NCI-H1436 (cell line): ENCODE measurements at places on chromosomes 16 and 17.

- no peak for DNase-seq
These were observed 4.9 kb upstream of the AATK start for GRCh38 chr17:81170727-81171494.

GRCh38 chr17:50209472-50210239 is 8.2 kb upstream of the COL1A1 start:
- DNase-seq, result no peak

GRCh38 chr17:29682987-29683386 is 60.3 kb upstream of the CORO6 start:
- no peak for DNase-seq

- no peak for DNase-seq
These were observed 2.7 kb upstream of the CES1 start for GRCh38 chr16:55835581-55835980.

DNA sequence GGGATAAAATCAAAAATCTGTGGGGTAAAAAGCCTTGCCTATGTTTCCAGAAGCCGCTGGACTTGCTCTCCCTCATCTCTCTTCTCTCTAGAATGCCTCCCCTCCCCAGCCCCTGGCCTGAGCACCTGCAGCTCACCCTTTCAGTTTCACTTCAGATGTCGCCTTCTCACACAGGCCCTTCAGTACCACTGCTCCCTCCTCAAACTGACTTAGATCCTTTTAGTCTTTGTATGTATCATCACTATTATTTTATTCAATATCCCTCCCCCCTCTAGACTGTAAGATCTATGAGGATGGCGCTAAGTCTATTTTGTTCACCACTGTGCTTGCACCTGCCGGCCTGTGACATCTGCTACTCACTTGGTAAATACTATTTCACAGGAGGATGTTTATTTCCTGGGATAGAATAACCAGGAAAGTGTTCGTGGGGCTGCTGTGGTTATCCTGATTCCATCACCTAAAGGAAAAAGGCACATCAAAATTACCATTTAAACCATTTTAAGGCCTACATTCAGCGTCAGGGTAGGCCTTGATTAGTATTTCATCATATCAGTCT is 122.3 kb downstream of the MRTFB start:
- no peak for DNase-seq

DNA sequence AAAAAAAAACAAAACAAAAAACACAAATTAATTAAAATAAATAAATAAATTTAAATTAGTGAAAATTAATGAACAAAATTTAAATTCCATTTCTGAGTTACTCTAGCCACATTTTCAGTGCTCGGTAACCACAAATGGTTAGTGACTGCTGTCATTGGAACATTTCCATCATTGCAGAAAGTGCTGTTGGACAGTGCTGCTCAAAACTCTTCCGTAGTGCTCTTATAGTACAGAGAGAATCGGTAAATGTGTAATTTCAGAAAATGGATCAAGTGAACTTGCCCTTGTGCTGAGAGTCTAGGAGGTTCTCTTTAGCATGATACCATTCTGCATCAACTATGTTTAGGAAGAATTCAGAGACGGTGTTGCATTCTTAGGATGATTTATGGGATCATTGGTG is 23.7 kb downstream of the ZNRF1 start:
- DNase-seq, result no peak

DNA sequence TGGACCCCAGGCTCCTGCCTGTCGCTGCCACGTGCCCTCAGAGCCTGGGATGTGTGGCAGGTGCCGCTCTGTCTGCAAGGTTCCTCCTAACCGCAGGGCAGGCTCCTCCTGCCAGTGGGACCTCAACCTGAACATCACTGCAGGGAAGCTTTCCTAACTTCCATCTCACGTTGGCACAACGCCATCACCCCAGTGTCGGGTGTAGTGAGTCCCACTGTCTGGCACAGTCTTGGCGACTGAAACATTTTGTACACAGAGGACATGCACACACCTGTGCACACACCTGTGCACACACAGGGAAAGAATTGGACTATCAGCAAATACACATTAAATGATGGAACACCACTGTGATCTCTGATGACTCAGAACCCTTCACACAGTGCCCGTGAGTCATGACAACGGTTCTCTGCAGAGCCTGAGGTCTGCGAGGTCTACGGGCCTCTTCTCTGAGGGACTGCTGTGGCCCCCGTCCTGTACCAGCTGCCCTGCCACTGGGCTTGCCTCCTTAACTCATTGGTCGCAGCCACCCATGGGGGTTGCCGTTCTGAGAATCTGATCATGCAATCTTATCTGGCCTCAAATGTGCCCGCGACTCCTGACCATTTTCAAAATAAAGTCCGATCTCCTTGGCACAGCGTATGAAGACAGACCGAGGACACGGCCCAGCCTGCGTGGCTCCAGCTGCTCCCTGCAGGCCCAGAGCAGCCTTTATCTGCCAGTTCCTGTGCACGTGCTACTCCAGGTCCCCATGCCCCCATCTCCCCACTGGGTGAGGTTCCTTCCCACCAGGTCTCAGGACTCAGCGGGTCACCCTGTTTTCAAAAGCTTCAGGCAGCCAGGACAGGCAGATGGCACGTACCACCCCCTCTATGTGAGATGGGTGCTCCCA is 7.6 kb downstream of the CCDC57 start:
- DNase-seq, result no peak

GRCh38 chr17:64133546-64134215 is 3.7 kb upstream of the ERN1 start:
- DNase-seq, result peak; percentile 81

DNA sequence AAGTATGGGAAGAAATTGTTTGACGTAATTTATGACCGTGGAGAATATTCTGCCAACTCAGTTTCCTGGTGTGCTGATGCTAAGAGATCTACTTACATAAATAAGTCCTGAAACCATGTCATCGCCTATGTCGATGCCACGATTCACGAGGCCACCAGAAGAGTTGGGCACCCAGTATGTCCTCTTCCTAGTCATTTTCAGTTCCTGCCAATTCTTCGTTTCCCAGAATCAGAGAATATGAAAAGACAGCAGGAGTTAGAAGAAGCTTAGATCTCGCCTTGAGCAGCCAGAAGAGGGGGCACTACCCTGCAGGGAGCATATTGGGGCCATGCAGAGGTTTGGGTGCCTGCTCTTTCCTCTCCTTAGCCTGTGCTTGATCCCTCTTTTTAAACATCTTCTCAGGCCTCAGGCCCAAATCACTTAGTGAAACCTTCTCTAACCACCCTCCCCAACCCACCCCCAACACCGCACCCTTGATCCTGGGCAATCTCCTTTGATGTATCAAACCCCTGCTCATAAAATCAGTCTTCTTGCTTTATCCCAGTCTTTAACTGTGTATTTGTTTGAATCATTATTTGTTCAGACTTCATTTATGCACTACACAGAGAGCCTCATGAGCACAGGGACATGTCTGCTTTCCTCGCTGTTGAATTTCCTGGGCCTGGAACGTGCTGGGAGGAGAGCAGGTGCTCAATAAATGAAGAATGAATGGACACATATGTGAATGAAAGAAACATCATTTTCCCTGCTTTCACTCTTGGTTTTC is 12.2 kb upstream of the LONP2 start:
- no peak for DNase-seq

DNA sequence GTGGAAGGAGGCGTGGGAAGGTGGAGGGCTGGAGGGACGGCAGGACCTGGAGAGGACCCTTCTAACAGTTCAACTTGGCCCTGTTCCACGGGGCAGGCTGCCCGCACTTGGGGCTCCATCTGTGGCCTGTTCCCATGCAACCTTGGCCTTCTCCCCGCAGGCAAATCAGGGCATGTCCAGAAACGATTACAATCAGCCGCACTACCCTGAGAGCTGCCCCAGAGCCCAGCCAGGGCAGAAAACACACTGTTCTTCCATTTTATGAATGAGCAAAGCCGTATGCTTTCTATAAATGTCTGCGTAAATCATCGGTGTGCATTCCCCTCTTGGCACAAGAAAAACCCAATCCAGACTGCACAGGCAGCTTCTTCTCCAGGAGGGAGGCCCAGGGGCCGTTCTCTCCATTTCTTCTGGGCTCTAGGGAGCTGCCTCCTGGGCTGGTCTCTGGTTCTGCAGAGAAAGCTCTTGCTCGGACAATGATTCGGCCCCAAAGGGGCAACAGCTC is 228.7 kb downstream of the SOX9 start:
- no peak for DNase-seq

DNA sequence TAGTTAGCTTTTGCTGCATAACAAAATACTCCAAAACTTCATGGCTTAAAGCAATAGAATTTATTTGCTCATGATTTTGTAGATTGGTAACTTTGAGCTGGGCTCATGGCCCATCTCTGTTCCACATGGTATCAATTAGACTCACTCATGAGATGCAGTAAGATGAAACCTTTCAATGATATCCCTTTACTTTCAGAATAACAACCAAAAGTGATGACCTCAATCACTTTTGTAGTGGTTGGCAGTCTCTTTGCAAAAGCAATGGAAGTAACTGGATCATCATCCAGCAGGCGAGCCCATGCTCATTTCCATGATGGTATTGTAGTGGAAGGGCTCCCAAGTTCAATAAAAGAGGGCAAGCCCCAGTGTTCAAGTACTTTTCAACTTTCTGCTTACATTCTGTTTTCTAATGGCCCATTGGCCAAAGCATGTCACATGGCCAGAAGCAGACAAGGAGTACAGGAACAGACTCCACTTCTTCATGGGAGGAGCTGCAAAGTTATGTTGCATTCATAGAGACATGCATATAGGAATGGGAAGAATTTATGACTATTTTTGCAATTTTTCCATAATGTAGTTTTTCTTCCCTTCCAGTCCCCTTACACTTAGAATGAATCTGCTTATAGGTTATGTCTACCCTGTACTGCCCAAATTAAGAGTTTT is 41.7 kb downstream of the EFCAB5 start:
- DNase-seq, result no peak

DNA sequence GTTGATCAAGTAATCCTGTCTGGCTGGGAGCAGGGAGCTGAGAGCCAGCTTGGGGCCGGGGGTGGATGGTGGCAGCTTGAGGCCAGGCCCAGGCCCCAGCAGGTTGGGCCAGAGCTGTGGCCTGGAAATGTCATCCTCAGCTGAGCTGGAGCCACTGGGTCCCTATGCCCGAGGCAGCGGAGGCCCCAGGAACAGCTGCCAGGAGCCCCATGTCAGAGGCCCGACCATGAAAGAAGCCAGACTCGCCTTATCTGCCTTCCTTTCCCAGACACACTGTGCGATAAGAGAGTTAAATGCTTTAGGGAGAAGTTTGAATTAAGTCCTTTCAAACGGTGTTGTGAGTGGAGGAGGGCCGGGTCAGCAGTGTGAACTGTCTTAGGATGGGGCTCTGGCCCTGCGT is 3.5 kb downstream of the SMTNL2 start:
- no peak for DNase-seq

DNA sequence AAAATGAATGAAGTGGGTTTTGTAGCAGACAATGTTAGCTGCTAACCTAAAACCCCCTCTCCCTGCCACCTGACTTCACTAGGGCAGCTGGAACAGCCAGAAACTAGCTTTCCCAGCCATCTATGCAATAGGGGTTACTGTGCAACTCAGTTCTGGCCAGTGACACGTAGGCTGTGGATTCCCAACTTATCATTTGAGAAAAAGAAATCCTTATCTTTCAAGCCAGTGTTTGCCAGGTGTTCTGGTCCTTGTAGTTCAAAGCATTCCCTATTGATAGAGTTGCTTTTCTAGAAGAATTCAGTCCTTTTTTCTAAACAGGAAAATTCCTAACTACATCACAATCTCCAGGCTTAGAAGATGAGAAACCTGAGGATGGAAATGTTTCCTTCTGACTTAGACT is 144.5 kb upstream of the ELAC2 start:
- DNase-seq, result no peak

DNA sequence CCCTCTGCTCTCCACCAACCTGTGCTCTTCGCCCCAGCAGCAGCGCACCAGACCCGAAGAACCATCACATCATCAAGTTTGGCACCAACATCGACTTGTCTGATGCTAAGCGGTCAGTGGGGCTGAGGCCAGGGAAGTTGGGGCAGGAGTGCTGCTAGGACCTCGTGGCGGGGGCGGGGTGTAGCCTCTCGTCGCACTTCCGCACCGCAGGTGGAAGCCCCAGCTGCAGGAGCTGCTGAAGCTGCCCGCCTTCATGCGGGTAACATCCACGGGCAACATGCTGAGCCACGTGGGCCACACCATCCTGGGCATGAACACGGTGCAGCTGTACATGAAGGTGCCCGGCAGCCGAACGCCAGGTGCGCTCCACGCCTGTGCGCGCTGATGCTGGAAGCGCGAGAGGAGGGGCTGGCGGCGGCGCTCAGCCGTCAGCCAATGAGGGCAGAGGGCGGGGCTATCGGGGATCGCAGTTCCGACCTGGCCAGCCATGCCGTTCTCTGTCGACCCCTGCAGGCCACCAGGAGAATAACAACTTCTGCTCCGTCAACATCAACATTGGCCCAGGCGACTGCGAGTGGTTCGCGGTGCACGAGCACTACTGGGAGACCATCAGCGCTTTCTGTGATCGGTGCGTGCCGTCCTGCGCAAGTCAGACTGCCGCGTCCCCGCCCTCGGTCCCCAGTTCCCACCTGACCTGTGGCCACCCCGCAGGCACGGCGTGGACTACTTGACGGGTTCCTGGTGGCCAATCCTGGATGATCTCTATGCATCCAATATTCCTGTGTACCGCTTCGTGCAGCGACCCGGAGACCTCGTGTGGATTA is 3.2 kb upstream of the TMEM88 start:
- peak; percentile 94 for DNase-seq

- no peak for DNase-seq
These were observed 68.8 kb downstream of the KATNIP start for GRCh38 chr16:27618606-27619327.

GRCh38 chr17:65085397-65085796 is 28.9 kb upstream of the GNA13 start:
- DNase-seq, result no peak

DNA sequence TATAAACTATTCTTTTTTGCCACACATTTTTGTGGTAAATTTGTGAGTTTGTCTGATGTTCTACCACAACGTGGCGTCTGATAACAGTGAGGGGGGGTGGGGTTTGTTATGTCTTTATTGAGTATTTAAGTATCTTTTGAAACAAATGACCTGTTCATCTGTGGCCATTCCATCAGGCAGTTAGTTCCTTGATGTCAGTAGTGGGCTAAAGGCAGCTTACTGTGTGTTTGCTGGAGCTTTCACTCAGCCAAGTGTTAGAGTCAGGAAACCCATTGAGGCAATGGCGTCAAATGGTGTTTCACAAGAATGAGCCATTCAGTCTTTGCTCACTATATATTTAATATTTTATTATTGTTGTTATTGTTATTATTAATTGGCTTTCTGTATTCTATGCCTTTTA is 28.0 kb downstream of the NQO1 start:
- no peak for DNase-seq

- no peak for DNase-seq
These were observed 957 bp downstream of the OXLD1 start for GRCh38 chr17:81665205-81666091.
